ENCODE measurements at places on chromosomes 11 and 22. TPM values are rescaled to one million over a fixed set of nuclear protein-coding genes. Genes with fewer than 3 reads are reported as not detected.
A peak's percentile ranks its signal among the peaks of the same experiment; 100 is the strongest.

- DNase-seq: no peak
These were observed 1.7 kb downstream of the FERMT3 start for GRCh38 chr11:64208086-64208795.

The TMPRSS13 gene
- 0.15 TPM for total RNA-seq

The SMTNL1 gene
- total RNA-seq: not detected

The PKP3 gene
- total RNA-seq: 0.52 TPM

GRCh38 chr22:40603088-40603605, 33.4 kb downstream of the MRTFA start:
- DNase-seq: no peak

The ACRV1 gene
- total RNA-seq: not detected

The APOA4 gene
- not detected for total RNA-seq

- no peak for DNase-seq
These were observed 1497.7 kb downstream of the TBC1D22A start for GRCh38 chr22:48259991-48260670.

The CRYBA4 gene
- not detected for total RNA-seq

- DNase-seq: no peak
These were observed 39.6 kb upstream of the CHRM4 start for GRCh38 chr11:46431211-46431610.

- DNase-seq: peak; percentile 55
These were observed 13.5 kb downstream of the MS4A6A start for GRCh38 chr11:60169264-60169915.
